ENCODE measurements at places on chromosomes 5 and 9. TPM values are rescaled to one million over a fixed set of nuclear protein-coding genes. Genes with fewer than 3 reads are reported as not detected.

Gene WDR31
- total RNA-seq, result 13.8 TPM

Gene MYOT
- total RNA-seq, result 11.7 TPM

DNA sequence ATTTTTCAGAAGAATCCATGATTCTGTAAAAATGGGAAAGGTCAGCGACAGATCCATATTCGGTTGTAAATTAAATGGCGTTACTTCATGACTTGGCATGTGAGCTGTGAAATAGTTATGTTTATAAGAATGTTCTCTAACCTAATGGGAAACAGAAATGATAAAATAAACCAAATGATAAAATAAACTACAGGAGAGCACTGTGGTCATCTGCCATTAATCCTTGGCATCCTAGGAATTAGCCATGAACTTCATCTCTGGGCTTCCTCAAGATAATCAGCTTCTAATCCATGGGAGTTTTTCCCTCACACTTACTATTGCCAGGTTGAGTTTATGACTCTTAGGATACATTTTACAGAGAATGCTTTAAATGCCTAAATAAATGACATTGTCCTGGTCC lies 94.6 kb upstream of the SLC30A5 start:
- DNase-seq, result no peak

Gene TBC1D13
- total RNA-seq, result 16.6 TPM

DNA sequence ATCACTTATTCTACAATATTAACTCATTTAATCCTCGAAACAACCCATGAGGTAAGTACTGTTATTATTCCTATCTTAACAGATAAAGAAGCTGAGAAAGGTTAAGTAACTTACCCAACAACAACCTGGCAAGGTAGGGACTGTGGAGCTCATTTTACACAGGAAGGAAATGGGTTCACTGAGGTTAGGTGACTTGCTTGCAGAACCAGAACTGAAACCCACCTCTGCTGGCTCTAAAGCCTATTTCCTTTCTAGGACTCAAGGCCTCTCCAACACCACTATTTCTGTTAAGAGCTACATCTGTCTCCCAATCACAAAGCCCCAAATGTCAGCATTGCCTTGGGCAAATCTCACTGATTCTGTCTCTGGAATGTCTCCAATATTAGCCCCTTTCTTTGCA lies 38.9 kb upstream of the IFNK start:
- no peak for DNase-seq

GRCh38 chr5:23303435-23303834 lies 204.0 kb upstream of the PRDM9 start:
- no peak for DNase-seq

DNA sequence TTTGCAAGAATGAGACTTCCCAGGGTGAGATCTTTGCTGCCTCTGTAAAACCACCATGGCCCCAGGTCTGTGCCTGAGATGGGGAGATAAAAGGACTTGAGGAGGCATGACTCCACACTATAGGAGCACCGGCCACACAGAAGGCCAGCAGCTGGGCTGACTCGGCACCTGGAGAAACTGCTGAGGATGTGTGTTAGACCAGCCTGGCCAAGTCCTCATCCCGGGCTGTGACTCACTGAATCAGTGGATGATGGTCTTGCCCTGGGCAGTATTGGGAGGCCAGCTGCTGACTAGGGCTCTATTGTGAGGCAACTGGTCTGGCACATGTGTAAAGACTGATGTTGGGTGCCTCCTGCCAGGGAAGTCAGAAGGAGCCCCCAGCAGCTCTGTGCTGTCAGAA lies 286.2 kb downstream of the ACTL7B start:
- DNase-seq, result no peak
